Activated effector memory CD4-positive, alpha-beta T cell treated with anti-CD3 and anti-CD28 coated beads, Interleukin-2, amount 50 U/mL, for 16 hours (primary cell): ENCODE measurements at places on chromosomes 6 and 20.
A peak's percentile ranks its signal among the peaks of the same experiment; 100 is the strongest.

DNA sequence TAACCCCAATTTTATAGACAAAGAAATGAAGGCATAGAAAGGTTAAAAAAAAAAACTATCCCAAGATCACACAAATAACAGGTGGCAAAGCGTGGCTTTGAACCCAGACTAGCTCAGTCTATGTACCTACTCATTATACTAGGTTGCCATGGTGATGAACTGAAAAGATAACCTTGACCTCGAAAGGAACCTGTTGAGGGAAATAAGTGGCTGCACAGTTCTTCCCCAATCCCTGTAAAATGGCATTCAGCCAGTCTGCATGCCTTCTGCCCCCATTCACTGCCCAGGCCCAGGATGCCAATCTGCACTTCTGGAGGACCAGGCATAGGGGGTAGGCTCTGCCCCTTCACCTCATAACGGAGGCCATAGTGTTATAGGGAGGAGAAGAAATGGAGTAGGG lies 295.2 kb downstream of the PTPRT start:
- DNase-seq, result no peak

- DNase-seq, result no peak
These were observed 212.6 kb downstream of the BCAS1 start for GRCh38 chr20:53857723-53858236.

- no peak for DNase-seq
These were observed 85.7 kb downstream of the HIVEP1 start for GRCh38 chr6:12097791-12098190.

DNA sequence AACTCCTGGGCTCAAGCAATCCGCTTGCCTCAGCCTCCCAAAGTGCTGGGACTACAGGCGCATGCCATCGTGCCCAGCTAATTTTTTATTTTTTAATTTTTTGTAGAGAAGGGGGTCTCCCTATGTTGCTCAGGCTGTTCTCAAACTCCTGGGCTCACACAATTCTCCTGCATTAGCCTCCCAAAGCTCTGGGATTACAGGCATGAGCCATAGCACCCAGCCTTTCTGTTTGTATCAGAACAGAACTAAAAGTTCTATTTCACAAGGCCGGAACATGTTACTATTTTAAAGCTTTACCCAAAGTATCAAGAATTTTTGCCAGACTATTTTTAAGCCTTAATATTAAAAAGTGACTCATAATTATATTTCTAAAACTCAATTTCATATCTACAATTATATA lies 42.4 kb downstream of the NDRG3 start:
- no peak for DNase-seq

GRCh38 chr6:168086066-168086465 lies 7.1 kb upstream of the FRMD1 start:
- DNase-seq, result no peak

GRCh38 chr20:45097485-45098102 lies 3.3 kb downstream of the KCNS1 start:
- DNase-seq, result peak; percentile 73

DNA sequence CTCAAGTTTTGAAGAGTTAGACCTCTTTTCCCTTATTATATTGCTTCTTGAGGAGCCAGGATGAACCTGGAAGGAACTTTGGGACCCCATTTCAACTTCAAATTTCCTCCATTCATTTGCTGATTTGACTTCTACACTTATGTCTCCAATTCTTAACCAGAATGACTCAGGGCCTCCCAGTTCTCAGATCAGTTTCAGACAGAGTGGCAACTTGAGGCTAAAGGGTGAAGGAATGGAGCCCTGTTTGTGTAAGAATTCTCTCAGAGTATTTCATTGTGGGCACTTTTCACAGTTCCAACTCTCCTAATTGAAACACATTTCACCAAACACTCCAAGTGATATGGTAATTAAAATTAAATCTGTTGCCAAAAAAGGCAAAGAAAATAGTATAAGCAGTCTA lies 109.0 kb upstream of the FLRT3 start:
- DNase-seq, result no peak

- no peak for DNase-seq
These were observed 34.7 kb downstream of the MTRES1 start for GRCh38 chr6:107062691-107063090.

DNA sequence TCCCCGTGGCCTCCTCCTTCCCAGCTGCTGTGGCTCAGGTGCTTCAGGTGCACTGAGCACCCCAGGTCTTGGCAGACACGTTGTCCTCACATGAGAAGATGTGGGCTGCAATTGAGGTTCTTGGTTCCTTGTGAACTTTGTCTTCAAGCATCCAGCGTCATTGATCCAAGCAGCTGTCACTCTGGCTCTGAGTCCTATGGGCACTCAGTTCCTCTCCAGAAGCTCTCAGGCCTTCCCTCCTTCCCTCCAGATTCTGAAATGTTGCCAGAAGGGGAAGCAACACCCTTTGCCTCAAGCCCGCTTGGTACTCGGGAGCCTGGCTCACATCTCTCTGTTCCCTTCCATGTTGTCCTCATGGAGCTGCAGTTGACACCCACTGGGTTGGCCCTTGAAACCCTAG lies 8.4 kb upstream of the MRGBP start:
- DNase-seq, result no peak

GRCh38 chr6:135922174-135922573 lies 70.7 kb downstream of the PDE7B start:
- no peak for DNase-seq

- DNase-seq, result no peak
These were observed 11.5 kb downstream of the PSMG4 start for GRCh38 chr6:3270258-3270657.

GRCh38 chr6:75023634-75024033 lies 182.2 kb downstream of the COL12A1 start:
- DNase-seq, result no peak

DNA sequence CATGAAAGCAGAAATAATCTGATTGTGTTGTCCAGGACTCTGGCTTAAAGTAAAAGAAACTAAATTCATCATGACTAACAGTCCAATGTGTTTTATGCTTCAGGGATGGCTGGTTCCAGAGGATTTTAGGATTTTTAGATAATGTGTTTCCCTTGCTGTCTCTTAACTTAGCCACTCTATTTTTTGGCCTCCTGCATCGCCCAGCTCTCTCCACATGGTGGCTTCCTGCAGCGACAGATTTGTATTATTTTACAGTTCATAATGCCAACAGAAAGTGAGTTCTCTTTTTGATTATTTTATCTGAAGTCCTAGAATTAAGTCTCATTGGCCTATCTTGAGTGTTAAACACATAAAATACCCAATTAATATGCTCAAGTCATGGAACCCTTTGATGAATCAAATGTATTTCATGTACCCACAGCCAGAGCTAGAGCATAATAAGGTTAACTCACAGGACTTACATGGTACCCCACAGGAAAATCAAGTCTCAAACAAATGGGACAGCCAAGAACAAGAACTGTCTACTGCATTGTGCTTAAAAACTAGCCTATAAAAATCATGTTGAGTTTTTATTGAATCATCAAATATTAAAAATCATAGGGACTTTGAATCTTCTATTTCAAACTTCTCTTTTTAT lies 582.5 kb downstream of the DOK5 start:
- no peak for DNase-seq

- no peak for DNase-seq
These were observed 122.4 kb downstream of the IPCEF1 start for GRCh38 chr6:154234019-154234772.

- DNase-seq, result no peak
These were observed 7.5 kb downstream of the JARID2 start for GRCh38 chr6:15253203-15254022.

GRCh38 chr20:62293111-62293784 lies 9.5 kb upstream of the ADRM1 start:
- no peak for DNase-seq

- DNase-seq, result no peak
These were observed 59.9 kb downstream of the MACROD2 start for GRCh38 chr20:14055127-14055742.

- peak; percentile 36 for DNase-seq
These were observed 15.4 kb downstream of the SRSF3 start for GRCh38 chr6:36609582-36609981.

- DNase-seq, result no peak
These were observed 852.3 kb upstream of the HS3ST5 start for GRCh38 chr6:115194981-115195638.

- DNase-seq, result no peak
These were observed 42.4 kb upstream of the EYA4 start for GRCh38 chr6:133198725-133199124.

- DNase-seq, result no peak
These were observed 245.1 kb downstream of the FOXA2 start for GRCh38 chr20:22339091-22339881.

- DNase-seq, result no peak
These were observed 635.3 kb downstream of the UTRN start for GRCh38 chr6:144920391-144920961.

DNA sequence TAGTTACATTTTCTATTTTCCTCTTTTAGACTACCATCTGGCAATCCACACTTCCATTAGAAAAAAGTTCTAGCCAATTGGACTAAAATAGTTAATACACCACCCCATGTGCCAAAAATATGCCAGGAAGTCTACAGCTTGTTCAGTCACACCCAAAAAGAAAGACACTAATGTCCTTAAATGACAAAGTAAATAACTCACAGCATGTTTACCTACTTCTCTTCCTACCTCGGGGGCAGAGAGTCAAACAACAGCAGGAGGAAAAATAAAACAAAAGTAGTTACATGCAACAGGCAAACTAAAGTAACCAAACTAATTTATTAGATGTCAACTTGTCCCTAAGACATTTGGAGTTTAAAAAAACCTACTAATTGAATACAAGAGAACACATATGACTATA lies 57.0 kb downstream of the UBE3D start:
- no peak for DNase-seq

GRCh38 chr6:87151781-87152525 lies 3.4 kb upstream of the ZNF292 start:
- DNase-seq, result peak; percentile 90

- DNase-seq, result no peak
These were observed 1.5 kb upstream of the PMEPA1 start for GRCh38 chr20:57711311-57711712.

DNA sequence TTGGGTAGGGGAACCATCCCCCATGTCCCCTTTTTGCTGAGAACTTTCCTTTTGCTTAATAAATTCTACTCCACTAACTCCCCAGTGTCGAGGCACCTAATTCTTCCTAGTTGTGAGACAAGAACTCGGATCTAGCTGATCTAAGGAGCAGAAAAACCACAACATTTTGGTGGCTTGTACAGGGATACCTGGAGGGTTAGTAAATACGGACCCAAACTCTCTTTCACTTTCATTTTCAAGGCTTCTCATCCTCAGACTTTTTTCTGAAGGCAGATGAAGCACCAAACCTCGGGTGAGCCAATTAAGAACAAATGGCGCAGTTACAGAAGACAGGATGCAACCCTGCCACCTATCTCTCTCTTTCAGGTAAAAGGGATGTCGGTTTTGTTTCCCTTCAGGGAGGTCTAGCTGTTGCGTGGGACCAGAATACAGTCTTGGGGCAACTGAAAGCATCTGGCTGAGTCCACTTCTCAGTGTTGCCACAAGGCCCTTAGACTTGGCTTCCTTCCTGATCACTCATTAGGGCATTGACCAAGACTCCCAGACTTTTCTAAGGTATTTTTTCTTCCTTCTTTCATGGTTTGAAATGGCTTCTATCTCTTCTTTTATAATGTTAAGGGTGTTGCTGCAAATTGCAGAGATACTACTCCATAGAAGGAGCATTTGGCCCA lies 11.1 kb upstream of the HTR1B start:
- DNase-seq, result no peak

DNA sequence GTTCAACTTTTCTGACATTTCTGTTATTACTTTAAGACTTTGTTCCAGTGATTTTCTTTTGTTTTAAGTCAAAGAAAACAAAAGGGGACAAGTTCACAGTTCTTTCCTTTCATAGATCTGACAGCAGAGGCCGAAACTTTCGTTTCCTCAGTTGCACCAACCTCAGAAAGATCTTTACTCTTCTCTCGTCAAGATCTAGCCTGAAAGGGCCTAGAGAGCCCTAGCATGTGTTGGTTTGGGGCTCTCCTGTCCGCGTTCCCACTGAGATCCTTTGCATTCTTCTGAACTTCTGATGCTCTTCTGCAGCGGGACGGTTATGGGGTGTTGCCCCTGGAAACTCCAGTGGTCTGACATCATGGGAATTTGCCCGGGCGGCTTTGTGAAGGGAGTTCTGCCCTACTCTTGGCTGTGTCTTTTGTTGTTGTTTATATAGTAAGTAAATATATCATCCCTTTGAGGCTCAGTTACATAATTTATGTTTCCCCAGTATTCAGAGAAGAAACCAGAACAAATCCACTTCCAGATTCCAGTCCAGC lies 129.1 kb downstream of the SASH1 start:
- no peak for DNase-seq

- no peak for DNase-seq
These were observed 688.6 kb downstream of the TENT5A start for GRCh38 chr6:81063891-81064290.

DNA sequence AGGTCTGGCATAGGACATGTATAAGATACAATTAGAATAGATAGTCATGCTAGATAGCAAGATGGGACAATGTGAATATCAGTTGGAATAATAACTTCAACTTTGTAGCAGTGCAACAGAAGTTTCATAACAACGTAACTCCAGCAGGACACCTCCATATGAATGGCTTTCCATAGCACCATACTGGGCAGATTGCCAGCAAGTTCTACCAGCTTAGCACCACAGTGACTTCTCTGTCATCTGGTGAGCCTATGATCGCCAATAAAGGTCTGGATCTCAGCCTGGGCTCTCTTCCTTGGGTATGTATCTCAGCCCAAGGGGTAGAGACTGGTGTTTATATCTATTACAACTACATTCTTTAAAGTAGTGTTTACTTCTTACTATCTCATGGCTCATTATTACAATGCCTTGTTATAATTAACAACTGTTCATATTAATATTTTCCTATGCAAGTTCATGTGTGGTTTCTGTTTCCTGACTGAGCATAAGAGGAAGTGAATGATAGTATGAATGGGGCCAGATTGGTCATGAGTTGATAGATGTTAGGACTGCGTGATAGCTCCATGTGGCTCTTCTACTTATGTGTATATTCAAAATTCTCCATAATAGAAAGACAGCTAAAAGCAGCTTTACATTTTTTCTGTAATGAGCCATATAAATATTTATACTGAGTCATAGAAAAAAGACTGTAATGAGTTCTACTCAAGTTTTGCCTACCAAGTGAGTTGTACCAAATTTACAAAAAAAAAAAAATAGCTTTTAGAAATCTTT lies 22.9 kb downstream of the HTR1B start:
- no peak for DNase-seq

DNA sequence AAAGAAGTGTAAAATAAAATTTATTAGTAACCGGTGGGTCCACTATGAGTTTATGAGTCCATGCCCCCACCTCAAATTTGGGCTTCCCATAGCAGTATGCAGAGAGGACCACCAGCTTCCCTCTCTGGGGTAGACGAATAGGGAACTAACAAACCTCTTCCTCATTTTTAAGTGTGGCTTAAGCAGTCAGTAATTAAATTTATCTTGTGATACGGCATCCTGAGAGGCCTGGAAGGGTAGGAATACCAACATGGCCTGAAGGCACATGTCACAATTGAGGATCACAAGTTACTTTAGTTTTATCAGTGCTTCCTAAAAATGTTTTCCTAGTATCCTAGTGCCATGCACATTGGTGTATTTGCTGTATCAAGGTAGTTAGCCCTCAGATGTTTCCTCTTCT lies 239.9 kb downstream of the HIVEP2 start:
- no peak for DNase-seq
